T47D (cell line): ENCODE measurements at places on chromosomes 2 and 18.

DNA sequence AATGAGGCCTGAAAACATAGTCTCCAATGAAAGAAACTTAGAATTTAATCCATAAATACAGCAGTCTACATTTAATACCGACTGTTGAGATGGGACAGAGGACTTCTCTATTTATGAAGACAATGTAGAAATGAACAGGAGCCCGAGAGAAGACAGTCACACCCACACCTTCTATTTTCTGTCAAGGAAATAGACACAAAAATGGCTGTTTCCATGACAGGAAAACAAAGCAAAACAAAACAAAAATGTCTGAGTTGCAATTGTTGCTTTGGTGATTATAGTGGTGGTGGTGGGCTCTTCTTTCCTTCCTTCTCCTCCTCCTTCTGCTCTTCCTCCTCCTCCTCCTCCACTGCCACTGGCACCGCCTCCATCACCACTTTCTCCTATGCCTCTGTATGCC lies 72.3 kb upstream of the CCDC68 start:
- DNase-seq = no peak

- peak; percentile 55 for DNase-seq
Observed at GRCh38 chr2:26840937-26841610, 6.9 kb upstream of the DPYSL5 start.

DNA sequence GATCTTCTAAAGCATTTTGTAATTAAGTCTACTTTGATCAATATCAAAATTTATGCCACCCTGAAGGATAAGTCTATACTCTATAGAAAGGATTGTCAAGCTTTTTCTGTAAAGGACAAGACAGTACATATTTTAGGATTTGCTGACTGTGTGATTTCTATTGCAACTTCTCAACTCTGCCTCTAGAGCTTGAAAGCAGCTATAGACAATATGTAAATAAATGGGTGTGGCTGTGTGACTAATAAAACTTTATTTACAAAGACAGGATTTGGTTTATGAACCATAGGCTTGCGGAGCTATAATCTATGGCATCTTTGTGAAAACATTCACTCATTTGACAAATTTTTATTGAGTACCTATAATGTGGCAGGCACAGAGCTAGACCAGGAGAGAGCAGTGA lies 18.4 kb downstream of the UPP2 start:
- DNase-seq = no peak

- DNase-seq = no peak
Observed at GRCh38 chr18:76306685-76307292, 188.3 kb downstream of the ZNF516 start.

DNA sequence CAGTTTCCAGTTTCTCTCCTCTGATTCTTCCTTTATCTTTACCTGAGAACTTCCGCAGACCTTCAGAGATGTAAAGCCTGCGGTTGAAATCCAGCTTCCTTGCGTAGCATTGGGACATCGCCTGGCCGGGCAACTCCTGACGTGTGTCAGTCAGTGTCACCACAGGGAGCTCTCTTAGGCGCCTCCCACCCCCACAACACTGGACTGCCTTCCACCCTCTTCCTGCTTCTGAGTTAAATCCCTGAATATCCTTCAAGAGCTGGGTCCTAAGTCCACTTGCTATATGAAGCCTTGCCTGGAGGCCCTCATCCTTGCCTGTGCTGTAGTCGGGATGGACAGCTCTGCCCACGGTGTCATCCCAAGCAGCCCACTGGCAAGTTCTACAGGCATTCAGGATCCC lies 179.4 kb downstream of the SEPTIN10 start:
- DNase-seq = no peak
